ENCODE measurements at places on chromosomes 3 and 15.
A peak's percentile ranks its signal among the peaks of the same experiment; 100 is the strongest.

GRCh38 chr15:48493084-48493762, 152.3 kb downstream of the FBN1 start:
- DNase-seq: peak; percentile 82

- no peak for DNase-seq
These were observed 13.7 kb upstream of the HEG1 start for GRCh38 chr3:125069452-125069851.

DNA sequence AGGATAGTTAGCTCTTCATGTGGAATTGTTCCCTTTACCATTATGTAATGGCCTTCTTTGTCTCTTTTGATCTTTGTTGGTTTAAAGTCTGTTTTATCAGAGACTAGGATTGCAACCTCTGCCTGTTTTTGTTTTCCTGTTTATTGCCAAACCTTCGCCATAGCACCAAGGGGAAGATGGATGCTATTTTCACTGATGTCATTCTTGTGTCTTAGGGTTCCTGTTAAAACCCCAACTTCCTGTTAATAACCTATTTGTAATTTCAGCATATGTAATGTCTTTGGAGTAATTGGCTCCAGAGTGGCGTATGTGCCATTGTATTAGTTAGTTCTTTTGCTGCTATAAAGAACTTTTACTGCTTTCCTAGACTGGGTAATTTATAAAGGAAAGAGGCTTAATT, 10.8 kb downstream of the SAMMSON start:
- no peak for DNase-seq

- no peak for DNase-seq
These were observed 160.8 kb downstream of the ALCAM start for GRCh38 chr3:105527535-105527934.

- no peak for DNase-seq
These were observed 58.5 kb downstream of the LIPC start for GRCh38 chr15:58490086-58490887.

GRCh38 chr3:72386327-72387000, 461.8 kb downstream of the SHQ1 start:
- no peak for DNase-seq

- peak; percentile 46 for DNase-seq
These were observed 285.1 kb upstream of the MANF start for GRCh38 chr3:51099794-51100535.

DNA sequence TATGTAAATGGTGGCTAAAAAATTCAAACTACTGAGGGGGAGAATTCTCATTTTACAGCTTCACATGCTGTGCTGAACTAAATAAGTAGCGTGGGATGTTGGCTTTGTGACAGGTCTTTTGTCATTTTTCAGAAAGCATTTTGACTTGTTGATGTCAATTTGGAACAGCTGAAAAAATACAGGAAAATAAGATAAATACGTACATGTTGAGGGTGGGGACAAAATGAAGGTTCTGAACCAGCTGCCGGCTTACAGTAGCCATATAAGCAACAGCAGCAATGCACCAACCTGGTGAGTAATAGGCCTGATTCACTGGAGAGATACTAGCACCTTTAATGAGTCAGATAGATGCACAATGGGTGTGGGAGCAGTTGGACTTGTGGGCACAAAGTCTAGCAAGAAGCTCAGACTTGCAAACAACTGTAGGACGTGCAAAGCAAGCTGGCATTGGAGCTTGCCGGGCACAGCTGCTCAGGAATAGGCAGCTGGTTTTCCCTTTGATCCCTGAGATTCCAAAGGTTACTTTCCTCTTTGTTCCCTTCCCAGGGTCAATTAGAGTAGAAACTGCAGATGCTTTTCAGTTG, 12.9 kb downstream of the B3GNT5 start:
- DNase-seq: peak; percentile 73

GRCh38 chr3:89522155-89522554, 414.7 kb downstream of the EPHA3 start:
- peak; percentile 6 for DNase-seq

GRCh38 chr15:26888761-26889160, 21.9 kb downstream of the GABRA5 start:
- DNase-seq: no peak

DNA sequence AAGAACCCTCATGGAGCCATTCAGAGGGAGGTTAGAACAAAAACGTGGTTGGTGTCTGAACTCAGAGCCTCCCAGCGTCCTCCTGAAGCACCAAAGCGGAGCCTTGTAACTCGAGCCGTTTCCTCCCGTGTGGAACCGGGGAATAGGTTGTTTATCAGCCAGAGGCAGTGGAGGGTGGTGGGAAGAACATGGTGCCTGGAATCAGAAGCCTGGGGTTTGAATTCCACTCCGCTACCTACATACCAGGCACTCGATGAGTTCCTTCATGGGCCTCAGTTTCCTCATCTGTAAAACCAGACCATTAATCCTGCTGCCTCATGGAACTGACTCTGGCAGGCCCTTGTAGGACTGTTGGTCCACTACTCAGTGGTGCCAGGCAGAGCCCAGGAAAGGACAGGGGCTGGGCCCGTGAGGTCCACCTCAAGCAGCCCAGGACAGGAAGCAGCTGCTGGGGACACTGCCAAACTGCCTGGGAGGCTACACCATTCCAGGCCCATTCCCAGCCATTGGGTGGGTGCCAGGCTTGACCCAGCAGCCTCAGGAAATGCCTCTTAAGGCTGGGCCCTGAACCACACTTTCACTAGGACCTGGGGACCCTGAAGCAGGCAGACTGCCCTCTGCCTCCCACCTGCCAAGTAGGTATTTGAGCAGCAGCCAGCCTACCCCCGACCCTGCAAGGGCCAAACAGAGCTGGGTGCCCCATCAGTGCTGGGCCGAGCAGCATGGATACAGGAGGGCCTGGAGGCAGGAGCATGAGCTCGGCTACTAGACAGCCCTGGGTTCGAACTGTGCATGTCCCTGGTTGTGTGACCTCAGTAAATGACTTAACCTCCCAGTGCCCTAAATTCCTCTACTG, 33.4 kb downstream of the PRKCD start:
- DNase-seq: peak; percentile 23

GRCh38 chr3:83956431-83956830, 1002.4 kb upstream of the CADM2 start:
- no peak for DNase-seq

DNA sequence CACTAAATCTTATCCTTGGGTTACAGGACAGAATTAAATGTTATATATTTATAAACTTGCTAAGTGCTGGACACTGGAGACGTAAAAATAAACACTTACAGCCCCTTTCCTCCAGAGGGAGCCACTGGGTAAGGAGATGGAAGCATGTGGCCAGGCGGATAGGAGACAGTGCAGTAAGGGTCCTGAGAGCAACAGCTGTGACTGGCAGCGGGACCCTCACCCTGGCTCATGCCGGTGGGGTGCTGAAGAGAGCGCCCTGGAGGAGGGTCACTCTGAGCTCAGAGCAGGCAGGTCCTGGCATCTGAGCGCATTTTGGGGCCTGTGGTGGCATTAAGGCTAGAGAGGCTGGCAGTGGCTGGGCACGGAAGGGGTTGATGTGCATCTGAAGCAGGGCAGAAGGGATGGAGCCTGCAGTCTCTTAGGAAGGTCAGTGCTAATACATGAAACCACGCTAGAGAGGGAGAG, 16.0 kb downstream of the SEC61A1 start:
- peak; percentile 66 for DNase-seq

GRCh38 chr3:145721273-145721805, 439.6 kb downstream of the PLOD2 start:
- DNase-seq: no peak

- DNase-seq: no peak
These were observed 254.1 kb upstream of the CTDSPL start for GRCh38 chr3:37607604-37608003.

DNA sequence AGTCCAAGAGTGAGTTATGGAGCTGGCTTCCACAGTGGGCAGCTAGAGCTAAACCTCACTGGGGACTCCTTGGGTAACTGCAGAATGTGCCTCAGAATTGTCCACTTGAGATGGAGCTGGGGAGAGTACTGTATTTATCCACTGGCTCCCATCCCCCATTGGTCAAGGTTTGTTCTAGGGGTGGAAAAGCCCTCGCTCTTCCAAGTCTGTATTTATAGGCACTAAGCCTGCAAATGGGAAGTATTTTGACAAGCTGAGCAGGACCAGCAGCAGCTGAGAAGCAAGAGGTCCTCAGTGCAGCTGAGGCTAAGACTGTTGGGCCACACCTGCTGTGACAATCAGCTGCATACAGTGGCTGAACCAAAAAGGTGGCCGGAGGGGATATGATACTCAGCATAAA, 5.8 kb downstream of the USP13 start:
- no peak for DNase-seq

DNA sequence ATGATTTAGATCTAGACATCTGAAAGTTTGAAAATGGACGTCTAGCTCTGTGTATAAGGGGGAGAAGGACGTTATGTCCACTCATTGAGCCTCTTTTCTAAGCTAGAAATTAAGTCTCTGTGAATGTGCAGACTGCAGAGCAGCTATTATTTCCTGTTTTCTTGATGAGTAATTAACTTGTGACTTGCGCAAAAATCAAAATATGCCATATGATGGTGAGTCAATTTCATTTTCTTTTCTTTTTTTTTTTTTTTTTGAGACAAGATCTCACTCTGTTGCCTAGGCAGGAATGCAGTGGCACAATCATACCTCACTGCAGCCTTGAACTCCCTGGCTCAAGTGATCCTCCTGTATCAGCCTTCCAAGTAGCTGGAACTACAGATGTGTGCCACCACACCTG, 14.1 kb downstream of the LACTB start:
- peak; percentile 78 for DNase-seq

- no peak for DNase-seq
These were observed 185.6 kb downstream of the RBMS3 start for GRCh38 chr3:29466442-29466841.

Data from mesenchymal stem cell (in vitro differentiated cells and primary cell).